ENCODE measurements at places on chromosomes 2 and 18. TPM values are rescaled to one million over a fixed set of nuclear protein-coding genes. Genes with fewer than 3 reads are reported as not detected.

DNA sequence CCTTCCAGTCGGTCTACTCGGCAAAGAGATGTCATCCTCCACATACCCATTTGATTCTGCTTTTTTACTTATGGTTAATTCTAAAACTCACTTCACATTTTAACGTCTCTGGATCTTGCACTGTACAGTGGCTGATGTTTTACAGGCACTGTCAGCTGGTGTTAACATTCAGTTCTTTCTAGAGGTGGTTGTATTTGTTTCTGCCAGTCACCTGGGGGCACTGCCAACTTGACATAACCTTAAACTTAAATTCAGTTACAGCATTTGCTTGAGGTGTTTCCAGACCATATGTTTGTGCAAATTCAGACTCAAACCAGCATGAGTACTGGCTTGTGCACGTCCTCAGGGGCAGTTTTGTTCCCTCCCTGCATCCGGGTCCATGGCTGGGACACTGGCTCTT lies 5.3 kb upstream of the TMEM185B start:
- H3K4me1 ChIP-seq: peaks cover 12% of the 10 kb centered on the region
- no peaks in the 10 kb centered on the region for H3K36me3 ChIP-seq
- H3K27me3 ChIP-seq: no peaks in the 10 kb centered on the region
- H3K27ac ChIP-seq: no peak overlapping the region
- no peak for DNase-seq
- no peak overlapping the region for H3K4me3 ChIP-seq

- peak overlapping the region; percentile 32 for H3K27ac ChIP-seq
- no peaks in the 10 kb centered on the region for H3K36me3 ChIP-seq
- no peaks in the 10 kb centered on the region for H3K27me3 ChIP-seq
- H3K4me3 ChIP-seq: no peak overlapping the region
- DNase-seq: no peak
Observed at GRCh38 chr2:100747551-100747950, 72.4 kb upstream of the NPAS2 start.

GRCh38 chr2:43609290-43609918 lies 13.6 kb upstream of the THADA start:
- no peaks in the 10 kb centered on the region for H3K27me3 ChIP-seq
- no peaks in the 10 kb centered on the region for H3K4me1 ChIP-seq
- H3K4me3 ChIP-seq: no peak overlapping the region
- DNase-seq: peak; percentile 22
- no peaks in the 10 kb centered on the region for H3K36me3 ChIP-seq

- no peak overlapping the region for H3K4me3 ChIP-seq
- DNase-seq: no peak
- H3K27ac ChIP-seq: no peak overlapping the region
- H3K36me3 ChIP-seq: no peaks in the 10 kb centered on the region
- H3K27me3 ChIP-seq: no peaks in the 10 kb centered on the region
- no peaks in the 10 kb centered on the region for H3K4me1 ChIP-seq
Observed at GRCh38 chr2:107525406-107525805, 301.3 kb upstream of the RGPD4 start.

IL36G gene
- not detected for total RNA-seq

- DNase-seq: peak; percentile 66
- H3K27ac ChIP-seq: no peak overlapping the region
- no peak overlapping the region for H3K4me3 ChIP-seq
- no peaks in the 10 kb centered on the region for H3K36me3 ChIP-seq
- no peaks in the 10 kb centered on the region for H3K27me3 ChIP-seq
Observed at GRCh38 chr2:225486236-225486635, 86.7 kb downstream of the NYAP2 start.

- peaks cover 5% of the 10 kb centered on the region for H3K4me1 ChIP-seq
- DNase-seq: no peak
- H3K36me3 ChIP-seq: no peaks in the 10 kb centered on the region
Observed at GRCh38 chr2:151640087-151640486, 94.2 kb downstream of the NEB start.

DNA sequence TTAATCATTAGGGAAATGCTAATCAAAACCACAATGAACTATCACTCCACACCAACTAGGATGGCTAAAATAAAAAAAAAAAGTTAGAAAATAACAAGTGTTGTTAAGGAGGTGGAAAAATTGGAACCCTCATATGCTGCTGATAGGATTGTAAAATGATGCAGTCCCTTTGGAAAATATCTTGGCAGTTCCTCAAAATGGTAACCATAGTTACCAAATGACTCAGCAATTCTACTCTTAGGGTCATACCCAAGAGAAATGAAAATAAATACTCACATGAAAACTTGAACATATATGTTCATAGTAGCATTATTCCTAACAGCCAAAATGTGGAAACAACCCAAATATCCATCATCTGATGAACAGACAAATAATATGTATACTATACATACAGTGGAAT lies 15.7 kb upstream of the ACVR2A start:
- H3K4me1 ChIP-seq: no peaks in the 10 kb centered on the region
- no peaks in the 10 kb centered on the region for H3K36me3 ChIP-seq
- DNase-seq: no peak
- no peak overlapping the region for H3K27ac ChIP-seq
- no peaks in the 10 kb centered on the region for H3K27me3 ChIP-seq
- no peak overlapping the region for H3K4me3 ChIP-seq

All from osteoblast (primary cell).